Activated CD4-positive, alpha-beta T cell treated with anti-CD3 and anti-CD28 coated beads, Interleukin-10, Interleukin-2, amounts not matched to agents 100 ng/mL and 50 ng/mL, durations not matched to agents 16 hours and 8 hours (primary cell): ENCODE measurements at places on chromosomes 2 and 18.

GRCh38 chr2:23480957-23481797 lies 96.2 kb downstream of the KLHL29 start:
- DNase-seq = no peak

GRCh38 chr18:77073336-77074093 lies 59.1 kb downstream of the MBP start:
- DNase-seq = peak; percentile 82

DNA sequence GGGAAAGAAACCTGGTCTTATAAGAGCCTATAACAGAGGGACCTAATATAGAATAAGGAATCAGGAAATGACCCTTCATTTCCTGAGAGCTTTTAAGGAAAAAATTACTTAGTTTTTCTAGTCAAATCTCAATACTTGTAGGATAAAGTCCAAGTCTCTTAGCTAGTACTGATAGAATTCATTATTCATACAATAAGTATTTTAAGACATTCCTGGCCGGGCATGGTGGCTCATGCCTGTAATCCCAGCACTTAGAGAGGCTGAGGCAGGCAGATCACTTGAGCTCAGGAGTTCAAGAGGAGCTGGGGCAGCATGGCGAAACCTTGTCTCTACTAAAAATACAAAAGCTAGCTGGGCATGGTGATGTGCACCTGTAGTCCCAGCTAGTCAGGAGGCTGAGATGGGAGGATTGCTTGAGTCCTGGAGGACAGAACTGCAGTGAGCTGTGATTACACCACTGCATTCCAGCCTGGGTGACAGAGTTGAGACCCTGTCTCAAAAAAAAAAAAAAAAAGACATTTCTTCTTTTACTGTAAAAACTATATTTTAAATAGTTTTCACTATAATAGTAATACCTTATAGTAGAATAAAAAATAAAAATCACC lies 3.2 kb downstream of the RAB3GAP1 start:
- no peak for DNase-seq

DNA sequence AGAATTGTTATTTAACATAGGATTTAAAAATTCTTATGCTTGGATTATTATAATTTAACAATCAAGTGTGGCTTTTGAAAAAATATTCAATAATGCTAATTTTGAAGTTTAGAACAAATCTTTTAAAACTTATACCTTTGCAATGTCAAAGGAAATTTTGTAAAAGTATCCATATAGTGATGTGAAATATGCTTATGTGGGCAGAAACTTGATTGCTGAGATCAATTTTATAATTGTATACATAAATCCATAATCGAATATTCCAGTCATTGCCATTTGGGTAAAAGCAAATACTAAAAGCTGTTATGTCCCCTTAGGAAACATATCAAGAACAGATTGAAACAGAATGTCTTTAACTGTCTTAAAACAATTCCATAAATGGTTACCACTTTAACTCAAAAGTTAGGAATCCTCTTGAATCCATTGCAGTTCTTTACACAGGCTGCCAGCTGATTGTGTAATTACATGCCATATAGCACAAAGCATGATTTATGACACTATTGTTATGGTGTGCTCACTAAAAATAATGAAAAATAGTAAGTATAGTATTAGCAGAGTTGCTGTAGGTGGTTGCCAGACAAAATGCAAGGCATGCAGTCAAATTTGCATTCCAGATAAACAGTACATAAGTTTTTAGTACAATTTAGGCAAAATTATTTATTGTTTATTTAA lies 24.2 kb downstream of the PLCL1 start:
- DNase-seq = no peak

GRCh38 chr2:36476411-36476810 lies 120.8 kb downstream of the CRIM1 start:
- DNase-seq = no peak

DNA sequence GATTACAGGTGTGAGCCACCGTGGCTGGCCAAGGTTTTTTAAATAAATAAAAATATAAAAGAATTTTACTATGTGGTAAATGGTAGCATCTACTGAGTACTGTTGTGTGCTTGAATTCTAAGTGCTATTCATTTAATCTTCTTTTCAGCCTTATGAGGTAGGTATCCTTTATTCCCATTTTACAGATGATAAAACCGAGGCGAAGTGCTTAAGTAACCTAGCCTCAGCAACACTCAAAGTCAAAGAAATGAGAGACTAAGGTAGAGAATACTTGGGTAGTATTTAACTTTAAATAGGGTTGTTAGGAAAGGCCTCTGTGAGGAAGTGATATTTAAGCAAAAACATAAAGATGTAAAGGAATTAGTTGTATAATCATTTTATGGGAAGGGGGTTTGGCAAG lies 5.7 kb upstream of the THOC1 start:
- no peak for DNase-seq
